Esophagus muscularis mucosa (tissue), 4 donors: ENCODE measurements at places on chromosomes 3 and 15. TPM values are rescaled to one million over a fixed set of nuclear protein-coding genes. Genes with fewer than 3 reads are reported as not detected.

The QTRT2 gene
- total RNA-seq, result 10.5 TPM

- peak; percentile 66 for DNase-seq
- no peaks in the 10 kb centered on the region for H3K4me1 ChIP-seq
- H3K27me3 ChIP-seq, result no peaks in the 10 kb centered on the region
- H3K4me3 ChIP-seq, result no peak overlapping the region
Measured at GRCh38 chr3:71843071-71843470, 58.1 kb upstream of the PROK2 start.

The CKMT1B gene
- 0.13 TPM for total RNA-seq

- H3K4me3 ChIP-seq, result no peak overlapping the region
- H3K27me3 ChIP-seq, result no peaks in the 10 kb centered on the region
- no peak for DNase-seq
- H3K36me3 ChIP-seq, result no peaks in the 10 kb centered on the region
- no peaks in the 10 kb centered on the region for H3K4me1 ChIP-seq
Measured at GRCh38 chr3:76138921-76139320, 353.6 kb upstream of the ZNF717 start.

- DNase-seq, result no peak
- no peaks in the 10 kb centered on the region for H3K27me3 ChIP-seq
- H3K27ac ChIP-seq, result no peak overlapping the region
- H3K36me3 ChIP-seq, result no peaks in the 10 kb centered on the region
- H3K4me3 ChIP-seq, result no peak overlapping the region
Measured at GRCh38 chr15:85306946-85307686, 73.3 kb upstream of the AKAP13 start.

DNA sequence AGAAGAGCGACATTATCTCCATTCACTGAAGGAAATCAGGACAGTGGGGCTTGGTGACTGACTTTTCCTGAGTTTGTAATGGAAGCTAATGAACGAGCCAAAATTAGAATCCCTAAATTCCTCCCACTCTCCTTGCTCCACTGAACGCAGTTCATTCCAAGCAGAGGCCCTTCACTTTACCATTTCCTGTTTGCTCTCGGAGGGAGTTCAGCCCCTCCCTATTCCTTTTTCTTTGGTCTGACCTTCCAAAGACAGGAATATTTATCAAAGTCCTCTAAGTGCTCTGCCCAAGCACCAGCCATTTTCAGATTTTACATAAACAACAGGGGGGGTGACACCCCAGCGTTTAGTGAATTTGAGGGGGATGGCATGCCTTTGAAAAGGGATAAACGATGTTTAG is 24.0 kb upstream of the PTPRG start:
- no peak overlapping the region for H3K27ac ChIP-seq
- no peaks in the 10 kb centered on the region for H3K27me3 ChIP-seq
- peaks cover 5% of the 10 kb centered on the region for H3K4me1 ChIP-seq
- DNase-seq, result no peak
- H3K36me3 ChIP-seq, result no peaks in the 10 kb centered on the region

The MITF gene
- 81.5 TPM for total RNA-seq

GRCh38 chr3:187839422-187839821 is 94.2 kb upstream of the BCL6 start:
- no peak overlapping the region for H3K27ac ChIP-seq
- H3K36me3 ChIP-seq, result no peaks in the 10 kb centered on the region
- no peak overlapping the region for H3K4me3 ChIP-seq
- no peaks in the 10 kb centered on the region for H3K4me1 ChIP-seq
- no peaks in the 10 kb centered on the region for H3K27me3 ChIP-seq
- DNase-seq, result peak; percentile 26

GRCh38 chr3:163011596-163011995 is 1515.0 kb downstream of the OTOL1 start:
- H3K4me1 ChIP-seq, result no peaks in the 10 kb centered on the region
- H3K27me3 ChIP-seq, result no peaks in the 10 kb centered on the region
- H3K36me3 ChIP-seq, result no peaks in the 10 kb centered on the region
- H3K4me3 ChIP-seq, result no peak overlapping the region
- no peak for DNase-seq

GRCh38 chr15:37933666-37934065 is 774 bp upstream of the TMCO5A start:
- no peak overlapping the region for H3K4me3 ChIP-seq
- no peak overlapping the region for H3K27ac ChIP-seq
- H3K4me1 ChIP-seq, result no peaks in the 10 kb centered on the region
- no peaks in the 10 kb centered on the region for H3K36me3 ChIP-seq

DNA sequence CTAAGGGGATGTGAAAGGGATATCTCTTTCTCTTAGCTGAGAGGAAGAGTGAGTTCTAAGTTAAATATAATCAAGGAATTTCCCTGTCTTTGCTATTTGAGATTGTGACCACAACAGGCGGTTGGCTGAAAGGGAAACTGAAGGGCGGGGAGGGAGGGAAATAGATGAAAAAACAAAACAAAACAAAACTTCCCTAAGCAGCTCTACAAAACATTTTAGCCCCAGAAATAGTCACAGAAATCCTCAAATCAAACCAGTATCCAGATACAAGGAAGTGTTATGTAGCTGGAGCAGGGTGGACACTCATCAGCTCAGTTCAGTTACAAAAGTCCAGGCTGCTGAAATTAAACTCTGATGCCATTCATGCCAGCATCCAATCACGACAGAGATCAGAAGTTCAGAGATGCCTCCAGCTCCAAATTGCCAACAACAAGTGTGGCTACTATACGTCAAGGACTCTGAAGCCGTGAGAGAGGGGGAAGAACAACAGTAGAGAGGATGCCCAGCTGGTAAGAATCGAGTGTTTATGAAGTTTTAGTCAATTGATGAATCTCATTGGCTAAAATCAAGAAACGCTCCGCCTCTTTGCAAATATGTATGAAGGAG is 319 bp upstream of the TP63 start:
- no peak overlapping the region for H3K27ac ChIP-seq
- no peak for DNase-seq
- no peaks in the 10 kb centered on the region for H3K4me1 ChIP-seq
- H3K27me3 ChIP-seq, result no peaks in the 10 kb centered on the region
- no peaks in the 10 kb centered on the region for H3K36me3 ChIP-seq
- peak overlapping the region; percentile 16 for H3K4me3 ChIP-seq

The PLS1 gene
- 1.3 TPM for total RNA-seq

- H3K27me3 ChIP-seq, result no peaks in the 10 kb centered on the region
- DNase-seq, result no peak
- no peak overlapping the region for H3K27ac ChIP-seq
Measured at GRCh38 chr3:148266341-148266740, 431.4 kb upstream of the AGTR1 start.

DNA sequence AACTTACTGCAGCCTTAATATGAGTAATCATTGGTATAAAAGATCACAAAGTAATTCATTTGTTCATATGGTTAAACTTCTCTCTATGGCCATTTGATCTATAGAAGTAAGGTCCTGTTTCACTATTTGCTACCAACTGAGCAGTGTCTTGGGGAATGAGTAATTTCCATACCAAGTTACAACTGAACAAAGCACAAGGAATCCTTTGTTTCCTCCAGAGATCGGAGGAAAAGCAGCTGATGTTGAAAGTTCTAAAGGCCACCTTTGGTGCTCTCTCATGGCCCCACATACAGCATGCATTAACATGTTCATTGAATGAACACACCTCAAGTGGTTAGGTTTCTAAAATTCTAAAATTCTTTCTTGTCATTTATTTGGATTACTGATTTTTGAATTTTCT is 7.1 kb upstream of the CNTN3 start:
- no peaks in the 10 kb centered on the region for H3K4me1 ChIP-seq
- H3K27me3 ChIP-seq, result no peaks in the 10 kb centered on the region
- no peak for DNase-seq
- no peak overlapping the region for H3K4me3 ChIP-seq
- no peaks in the 10 kb centered on the region for H3K36me3 ChIP-seq

The CLDN11 gene
- 3.3 TPM for total RNA-seq

The NDUFB5 gene
- 69.5 TPM for total RNA-seq

- H3K4me1 ChIP-seq, result peaks cover 26% of the 10 kb centered on the region
- H3K27ac ChIP-seq, result no peak overlapping the region
- DNase-seq, result no peak
- peaks cover 4% of the 10 kb centered on the region for H3K36me3 ChIP-seq
- H3K27me3 ChIP-seq, result no peaks in the 10 kb centered on the region
- no peak overlapping the region for H3K4me3 ChIP-seq
Measured at GRCh38 chr3:42189001-42189460, 77.0 kb downstream of the CCK start.

GRCh38 chr15:41031232-41032078 is 78.2 kb downstream of the CHAC1 start:
- no peak overlapping the region for H3K27ac ChIP-seq

- no peaks in the 10 kb centered on the region for H3K4me1 ChIP-seq
- no peaks in the 10 kb centered on the region for H3K27me3 ChIP-seq
- no peak overlapping the region for H3K4me3 ChIP-seq
- H3K27ac ChIP-seq, result no peak overlapping the region
- no peak for DNase-seq
Measured at GRCh38 chr3:157916672-157917071, 189.5 kb downstream of the SHOX2 start.

DNA sequence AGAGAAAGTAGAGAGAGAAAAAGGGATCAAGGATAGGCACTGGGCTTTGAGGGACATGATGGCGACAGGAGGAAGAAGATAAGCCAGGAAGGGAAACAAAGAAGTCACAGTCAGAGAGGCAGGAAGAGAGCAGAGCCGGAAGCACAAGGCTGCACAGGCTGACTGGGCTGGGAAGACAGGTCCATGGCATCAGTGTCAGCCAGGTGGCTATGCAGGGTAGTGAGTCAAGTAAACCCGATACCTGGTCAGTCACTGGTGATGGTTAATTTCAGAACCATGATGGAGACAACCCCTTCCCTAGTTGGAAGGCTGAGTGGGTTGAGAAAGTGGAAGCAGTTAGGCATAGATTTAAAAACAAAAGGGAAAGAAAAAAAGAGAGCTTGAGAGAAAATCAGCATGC is 203.8 kb downstream of the EPHB1 start:
- H3K27me3 ChIP-seq, result no peaks in the 10 kb centered on the region
- H3K27ac ChIP-seq, result no peak overlapping the region
- peak; percentile 62 for DNase-seq
- H3K36me3 ChIP-seq, result no peaks in the 10 kb centered on the region

- H3K36me3 ChIP-seq, result no peaks in the 10 kb centered on the region
- no peaks in the 10 kb centered on the region for H3K27me3 ChIP-seq
- no peak overlapping the region for H3K4me3 ChIP-seq
Measured at GRCh38 chr3:170636400-170636973, 50.6 kb upstream of the SLC7A14 start.

- no peaks in the 10 kb centered on the region for H3K4me1 ChIP-seq
- no peak overlapping the region for H3K27ac ChIP-seq
- H3K27me3 ChIP-seq, result no peaks in the 10 kb centered on the region
- H3K36me3 ChIP-seq, result no peaks in the 10 kb centered on the region
Measured at GRCh38 chr15:53454843-53455721, 304.4 kb downstream of the WDR72 start.

DNA sequence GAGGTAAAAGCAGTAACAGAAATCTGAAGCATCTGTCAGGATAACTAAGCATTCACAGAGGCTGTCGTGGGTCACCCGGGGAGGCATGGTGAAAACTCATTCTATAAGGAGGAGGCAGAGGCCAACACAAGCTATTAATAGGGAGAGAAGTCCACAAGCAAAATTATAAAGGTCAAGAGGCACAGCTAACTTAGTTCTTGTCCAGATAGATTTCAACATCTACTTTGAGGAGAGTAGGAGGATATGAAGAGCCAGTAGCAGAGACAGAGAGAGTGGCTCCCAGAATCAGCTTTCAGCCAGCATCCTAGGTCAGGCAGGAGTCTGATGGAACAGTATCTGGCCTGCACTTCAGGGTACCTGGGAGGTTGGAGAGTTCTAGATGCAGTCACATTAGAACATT is 95.3 kb downstream of the STAC start:
- no peak overlapping the region for H3K27ac ChIP-seq
- H3K4me3 ChIP-seq, result no peak overlapping the region
- DNase-seq, result no peak
- no peaks in the 10 kb centered on the region for H3K36me3 ChIP-seq

GRCh38 chr3:127743351-127744252 is 70.8 kb downstream of the ABTB1 start:
- H3K27me3 ChIP-seq, result no peaks in the 10 kb centered on the region
- no peak overlapping the region for H3K4me3 ChIP-seq
- DNase-seq, result no peak
- H3K4me1 ChIP-seq, result peaks cover 77% of the 10 kb centered on the region

GRCh38 chr3:72888546-72889309 is 882 bp downstream of the GXYLT2 start:
- no peak for DNase-seq
- H3K36me3 ChIP-seq, result no peaks in the 10 kb centered on the region
- no peaks in the 10 kb centered on the region for H3K27me3 ChIP-seq
- H3K4me1 ChIP-seq, result peaks cover 50% of the 10 kb centered on the region
- peak overlapping the region; percentile 66 for H3K27ac ChIP-seq

- no peak overlapping the region for H3K4me3 ChIP-seq
- H3K27ac ChIP-seq, result peak overlapping the region; percentile 70
- DNase-seq, result no peak
- H3K4me1 ChIP-seq, result peaks cover 52% of the 10 kb centered on the region
Measured at GRCh38 chr15:25777037-25777436, 86.1 kb downstream of the ATP10A start.
